ENCODE measurements at places on chromosomes 16 and 17.
A peak's percentile ranks its signal among the peaks of the same experiment; 100 is the strongest.

DNA sequence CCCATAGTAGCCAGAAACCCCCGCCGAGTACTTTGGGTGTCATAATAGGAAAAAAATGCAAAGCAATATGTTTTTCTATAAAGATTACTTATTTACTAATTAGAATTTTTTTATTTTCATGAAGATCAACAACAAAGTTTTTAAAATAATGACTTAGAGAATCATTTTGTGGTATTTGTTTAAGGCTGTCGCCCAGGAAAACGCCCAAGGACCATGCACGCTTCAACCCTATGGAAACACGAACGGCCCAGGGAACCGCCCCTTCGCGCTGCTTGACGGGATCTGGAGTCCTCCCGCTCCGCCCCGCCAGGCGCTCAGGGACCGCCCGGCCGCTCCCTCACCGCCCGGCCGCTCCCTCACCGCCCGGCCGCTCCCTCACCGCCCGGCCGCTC, 408 bp upstream of the KPNA2 start:
- peak; percentile 98 for DNase-seq

- DNase-seq, result no peak
Measured at GRCh38 chr16:73997971-73998370, 298.6 kb upstream of the PSMD7 start.

GRCh38 chr17:29711588-29712385, 89.1 kb upstream of the CORO6 start:
- no peak for DNase-seq

- DNase-seq, result no peak
Measured at GRCh38 chr16:3467921-3468320, 24.4 kb downstream of the NAA60 start.

GRCh38 chr16:50285406-50286003, 19.2 kb downstream of the ADCY7 start:
- no peak for DNase-seq

DNA sequence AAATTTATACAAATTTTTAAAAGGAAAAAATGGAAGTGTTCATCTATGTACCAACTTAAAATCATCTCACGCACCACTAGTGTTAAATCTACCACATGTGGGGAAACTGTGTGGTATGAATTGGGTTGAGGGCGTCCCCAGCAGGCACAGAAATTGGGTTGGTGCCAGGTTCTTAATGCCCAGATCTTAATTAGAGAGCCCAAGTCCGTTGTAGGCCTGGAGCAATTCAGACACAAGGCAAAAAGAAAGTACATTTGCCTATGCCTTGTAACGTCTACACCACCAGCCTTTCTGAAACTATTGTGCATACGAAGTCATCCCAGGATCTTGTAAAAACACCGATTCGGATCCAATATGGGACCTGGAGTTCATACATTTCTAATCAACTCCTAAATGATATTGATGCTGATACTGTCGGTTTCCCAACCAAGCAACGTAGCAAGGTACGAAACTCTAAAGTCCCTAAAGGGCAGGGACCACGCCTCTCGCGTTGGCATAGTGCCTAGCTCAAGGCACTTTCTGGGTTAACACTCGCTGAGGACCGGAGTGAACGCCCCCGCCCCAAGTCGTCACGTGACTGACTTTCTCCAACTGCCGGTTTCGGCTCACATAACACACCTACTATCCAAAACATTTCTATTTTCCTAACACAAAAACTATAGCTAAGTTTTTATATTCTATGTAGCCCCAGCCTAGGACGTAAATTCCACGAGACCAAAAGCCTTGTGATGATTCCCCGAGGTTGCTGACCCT, 945 bp upstream of the UQCRC2 start:
- no peak for DNase-seq

- DNase-seq, result no peak
Measured at GRCh38 chr16:83279251-83279650, 528.5 kb upstream of the HSBP1 start.

DNA sequence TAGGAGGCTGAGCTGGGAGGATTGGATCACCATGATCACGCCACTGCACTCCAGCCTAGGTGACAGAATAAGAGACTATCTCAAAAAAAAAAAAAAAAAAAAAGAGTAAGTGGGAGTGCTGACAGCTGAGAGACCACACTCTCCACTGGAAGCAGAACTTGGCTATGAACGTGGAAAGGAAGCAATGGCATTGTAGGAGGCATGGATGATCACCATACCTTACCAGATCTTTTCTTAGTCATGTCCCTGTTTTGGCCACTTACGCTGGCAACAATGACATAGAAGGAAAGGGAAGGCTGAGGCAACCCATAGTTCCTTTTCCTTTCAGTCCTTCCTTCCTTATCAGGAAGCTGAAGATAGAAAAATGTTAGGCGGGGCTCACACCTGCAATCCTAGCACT, 3.7 kb upstream of the ATP1B2 start:
- no peak for DNase-seq

GRCh38 chr17:77212081-77212832, 71.5 kb downstream of the SEC14L1 start:
- DNase-seq, result no peak

DNA sequence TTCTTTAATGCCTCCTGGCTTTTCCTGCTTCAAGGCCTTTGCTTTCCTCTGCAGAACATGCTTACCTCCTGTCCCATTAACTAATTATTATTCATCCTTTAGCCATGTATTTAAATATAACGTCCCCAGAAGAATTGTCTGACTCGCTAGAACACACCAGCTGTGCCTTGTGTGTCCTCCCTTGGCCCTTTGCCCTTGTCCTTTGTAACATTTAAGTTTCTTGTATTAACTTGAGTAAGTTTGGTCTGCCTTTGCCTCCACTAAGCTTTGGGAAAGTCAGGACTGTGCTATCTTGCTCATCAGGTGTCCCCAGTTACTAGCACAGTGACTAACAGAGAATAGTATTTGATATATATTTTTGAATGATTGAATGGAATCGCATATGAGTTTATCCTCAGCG, 29.6 kb upstream of the ABCA9 start:
- no peak for DNase-seq

DNA sequence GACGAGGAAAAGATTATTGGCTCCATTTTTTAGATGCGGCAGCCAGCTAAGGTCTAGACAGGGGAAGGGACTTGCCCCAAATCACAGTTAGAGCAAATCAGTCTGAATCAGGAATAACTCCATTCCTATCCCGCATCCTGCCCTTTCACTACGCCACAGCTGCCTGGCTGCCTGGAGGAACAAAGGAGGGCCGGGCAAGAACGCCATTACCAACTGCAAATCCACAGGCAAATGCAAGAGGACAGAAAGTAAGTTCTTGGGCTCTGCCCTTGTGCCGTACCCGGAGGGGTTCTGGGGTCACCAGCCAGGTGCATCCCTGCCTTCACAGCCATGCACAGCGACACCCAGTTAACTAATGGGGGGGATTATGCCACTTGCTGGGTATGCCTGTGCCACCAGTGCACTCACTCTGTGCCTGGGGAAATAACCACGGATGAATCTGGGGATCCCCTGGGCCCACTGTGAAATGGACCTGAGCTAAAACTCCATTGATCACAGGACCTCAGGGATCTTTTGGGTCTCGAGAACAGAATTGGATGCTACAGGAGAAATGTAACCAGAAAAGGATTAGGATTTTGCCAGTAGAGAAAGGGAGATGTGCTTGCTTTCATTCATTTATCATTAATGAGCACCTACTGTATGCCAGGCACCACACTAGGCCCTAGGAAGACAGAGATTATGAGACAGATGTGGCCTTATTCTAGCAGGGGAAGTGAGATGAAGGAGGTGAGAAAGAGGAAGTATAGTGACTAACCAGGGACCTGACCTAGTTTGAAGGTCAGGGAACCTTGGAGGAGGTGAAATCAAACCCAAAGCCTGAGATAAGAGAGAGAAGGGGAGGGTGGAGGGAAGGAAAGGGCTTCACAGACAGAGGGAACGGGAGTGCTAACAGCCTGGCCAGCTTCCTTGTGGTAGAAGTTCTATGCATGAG, 17.7 kb downstream of the BCL7C start:
- DNase-seq, result no peak

GRCh38 chr17:75588596-75589011, 1.0 kb downstream of the MYO15B start:
- no peak for DNase-seq

DNA sequence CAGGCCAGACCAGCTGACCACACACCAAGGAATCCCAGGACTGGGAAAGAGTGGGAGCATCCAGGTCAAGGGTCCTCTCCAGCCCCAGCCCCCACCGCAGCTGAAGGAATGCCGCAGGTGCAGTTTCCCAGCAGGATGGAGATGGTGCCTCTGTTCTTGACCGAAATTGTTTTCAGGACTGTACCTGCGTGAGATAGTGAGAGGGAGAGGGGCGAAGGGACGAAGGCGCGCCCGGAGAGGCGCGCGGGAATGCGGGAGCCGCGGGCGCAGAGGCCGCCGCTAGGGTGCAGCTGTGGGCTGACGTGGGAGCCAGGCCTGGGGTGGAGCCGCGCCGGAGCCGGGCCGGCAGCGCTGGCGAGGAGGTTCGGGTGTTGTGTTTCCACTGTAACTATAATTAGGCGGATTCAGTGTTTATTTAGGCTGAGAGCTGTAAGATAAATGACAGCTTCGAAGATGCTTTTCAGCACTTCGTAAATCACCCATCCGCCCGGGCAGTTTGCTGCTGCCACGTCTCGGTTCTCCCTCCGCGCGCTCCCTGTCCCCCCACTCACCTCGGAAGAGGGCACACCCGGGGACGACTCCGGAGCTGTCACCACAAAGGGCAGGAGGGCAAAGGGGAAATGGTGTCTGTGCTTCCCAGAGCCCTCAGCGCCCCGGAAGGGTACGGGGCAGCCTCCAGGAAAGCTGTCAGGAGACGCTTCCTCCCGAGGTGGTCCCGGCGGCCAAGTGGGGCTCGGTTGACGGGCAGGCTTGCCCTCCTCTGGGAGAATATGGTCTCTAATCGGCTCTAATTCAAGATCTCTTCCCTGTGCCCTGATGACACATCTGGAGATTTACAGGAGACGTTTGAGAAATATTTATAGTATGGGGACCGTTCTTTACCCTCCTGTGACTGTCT, 38.2 kb downstream of the HOXB1 start:
- DNase-seq, result peak; percentile 81

DNA sequence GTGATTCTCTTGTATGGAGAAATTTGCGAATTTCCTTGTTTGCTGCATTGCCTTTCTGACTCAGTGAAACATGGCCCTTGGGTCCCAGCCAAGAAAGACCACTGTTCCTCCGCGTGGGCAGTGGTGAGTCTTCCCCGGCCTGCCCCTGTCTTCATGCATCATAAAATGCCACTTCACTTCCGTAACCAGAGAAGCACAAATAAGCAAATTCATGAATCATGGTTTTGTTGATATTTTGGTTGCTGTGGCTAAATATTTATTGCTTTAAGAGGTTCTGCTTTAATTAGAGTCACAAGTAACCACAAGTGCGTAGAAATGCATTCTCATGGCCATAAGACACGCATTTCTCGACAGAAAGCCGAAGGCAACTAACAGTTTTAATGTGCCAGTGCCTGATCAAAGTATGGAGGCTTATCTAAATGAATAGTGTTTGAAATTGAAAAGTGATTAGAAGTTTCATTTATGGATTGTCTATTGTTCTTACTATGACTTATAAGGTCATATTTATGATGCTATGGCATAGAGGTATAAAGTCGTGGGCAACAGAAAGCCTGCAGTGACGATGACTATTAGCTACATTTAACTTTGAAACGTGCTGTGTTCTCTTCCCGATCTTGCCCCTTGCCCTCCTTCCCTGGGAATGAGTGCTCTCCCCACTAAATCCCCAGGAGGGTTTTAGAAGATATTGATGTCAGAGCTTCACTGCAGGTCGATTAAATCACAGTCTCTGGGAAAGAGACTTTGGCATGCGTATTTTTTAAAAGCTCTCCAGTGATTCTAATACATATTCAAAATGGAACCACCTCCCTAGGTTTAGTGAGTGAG, 76.0 kb downstream of the WIPI1 start:
- DNase-seq, result no peak

DNA sequence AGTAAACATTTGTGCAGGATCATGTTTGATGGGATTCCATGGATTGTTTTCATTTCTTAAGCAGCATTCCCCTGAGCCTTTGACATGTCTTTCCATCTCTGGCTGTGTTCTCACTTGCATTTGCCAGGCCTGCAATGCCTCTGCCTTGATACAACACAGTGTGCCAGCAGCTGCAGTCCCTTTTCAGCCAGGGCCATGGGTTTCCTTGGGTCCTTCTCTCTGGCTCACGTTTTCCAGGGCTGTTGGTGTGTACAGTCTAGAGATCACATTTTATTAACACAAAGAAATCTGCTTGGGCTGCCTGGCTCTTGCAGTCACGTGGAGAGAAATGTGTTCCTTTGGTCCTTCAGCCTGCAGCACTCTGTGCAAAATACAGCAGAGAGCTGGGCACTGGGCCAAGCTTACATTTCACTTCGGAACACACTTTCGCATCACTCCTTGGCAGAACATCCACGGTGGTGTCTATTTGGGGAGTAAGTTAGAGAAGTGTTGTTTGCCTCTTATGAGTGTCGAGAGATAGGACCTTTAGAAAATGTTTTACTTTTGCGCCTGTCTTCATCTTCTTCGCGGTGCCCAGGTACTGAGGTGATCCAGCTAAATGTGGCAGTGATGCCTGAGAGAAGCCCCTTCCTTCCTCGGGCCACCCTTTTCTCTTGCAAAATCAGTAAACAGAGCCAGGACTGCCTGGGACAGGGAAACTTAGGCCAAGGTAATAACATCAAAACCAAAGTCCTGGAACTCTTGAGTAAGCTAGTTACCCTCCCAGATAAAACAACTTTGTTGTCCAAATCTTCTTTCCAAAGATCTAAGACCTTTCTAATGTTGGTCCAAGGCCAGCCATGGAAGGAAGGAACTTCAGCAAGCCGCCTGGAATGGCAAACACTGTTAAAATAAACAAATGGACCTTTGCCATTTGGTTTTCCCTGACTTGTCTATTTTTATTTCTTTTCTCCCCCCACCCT, 20.9 kb downstream of the HLF start:
- no peak for DNase-seq

GRCh38 chr16:63613701-63614100, 1508.2 kb downstream of the CDH11 start:
- DNase-seq, result no peak

- no peak for DNase-seq
Measured at GRCh38 chr16:65219786-65220185, 97.9 kb upstream of the CDH11 start.

DNA sequence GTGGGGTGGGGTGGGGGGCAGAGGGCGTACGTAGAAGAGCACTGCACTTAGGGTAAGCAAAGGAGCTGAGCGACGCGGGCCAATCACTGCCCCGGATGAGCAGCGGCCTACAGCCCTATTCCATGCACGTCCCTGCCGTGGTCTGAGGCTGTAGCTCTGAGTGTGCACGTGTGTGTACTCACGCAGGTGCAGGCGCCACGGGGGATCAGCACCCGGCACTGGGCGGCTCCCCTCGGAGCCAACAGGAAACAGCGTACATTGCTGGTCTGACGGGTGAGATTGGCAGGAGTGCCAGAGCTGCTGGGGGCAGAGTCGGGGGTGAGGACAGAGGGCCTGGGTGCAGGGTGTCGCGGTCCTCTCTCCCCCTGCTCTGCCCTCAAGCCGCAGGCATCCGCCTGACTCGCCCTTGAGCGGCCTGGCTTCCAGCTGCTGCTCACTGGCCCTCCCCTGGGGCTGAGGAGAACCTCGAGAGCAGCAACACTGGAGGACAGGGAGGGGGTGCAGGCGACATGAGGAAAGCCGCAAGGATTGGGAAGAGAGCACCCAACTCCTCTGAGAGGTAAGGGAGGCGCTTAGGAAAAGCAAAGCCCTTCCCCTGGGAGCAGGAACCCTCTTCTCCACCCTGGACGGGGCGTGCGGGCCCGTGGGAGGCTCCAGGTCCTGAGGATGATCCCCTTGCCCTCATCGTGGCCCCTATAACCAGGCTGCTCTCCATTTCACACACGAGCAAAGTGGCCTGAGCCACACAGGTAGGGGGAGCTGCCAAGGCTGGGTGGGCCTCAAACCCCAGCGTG, 57.8 kb downstream of the ENGASE start:
- DNase-seq, result peak; percentile 52
